T-helper 2 cell (primary cell): ENCODE measurements at places on chromosomes 2 and 18.
A peak's percentile ranks its signal among the peaks of the same experiment; 100 is the strongest.

GRCh38 chr2:167579826-167580225 lies 667.6 kb downstream of the STK39 start:
- DNase-seq: no peak

- no peak for DNase-seq
These were observed 721 bp upstream of the MIB1 start for GRCh38 chr18:21739604-21740537.

- DNase-seq: no peak
These were observed 56.9 kb downstream of the BCL2 start for GRCh38 chr18:63262369-63263335.

GRCh38 chr18:48003426-48004349 lies 73.2 kb upstream of the SMAD2 start:
- DNase-seq: no peak

DNA sequence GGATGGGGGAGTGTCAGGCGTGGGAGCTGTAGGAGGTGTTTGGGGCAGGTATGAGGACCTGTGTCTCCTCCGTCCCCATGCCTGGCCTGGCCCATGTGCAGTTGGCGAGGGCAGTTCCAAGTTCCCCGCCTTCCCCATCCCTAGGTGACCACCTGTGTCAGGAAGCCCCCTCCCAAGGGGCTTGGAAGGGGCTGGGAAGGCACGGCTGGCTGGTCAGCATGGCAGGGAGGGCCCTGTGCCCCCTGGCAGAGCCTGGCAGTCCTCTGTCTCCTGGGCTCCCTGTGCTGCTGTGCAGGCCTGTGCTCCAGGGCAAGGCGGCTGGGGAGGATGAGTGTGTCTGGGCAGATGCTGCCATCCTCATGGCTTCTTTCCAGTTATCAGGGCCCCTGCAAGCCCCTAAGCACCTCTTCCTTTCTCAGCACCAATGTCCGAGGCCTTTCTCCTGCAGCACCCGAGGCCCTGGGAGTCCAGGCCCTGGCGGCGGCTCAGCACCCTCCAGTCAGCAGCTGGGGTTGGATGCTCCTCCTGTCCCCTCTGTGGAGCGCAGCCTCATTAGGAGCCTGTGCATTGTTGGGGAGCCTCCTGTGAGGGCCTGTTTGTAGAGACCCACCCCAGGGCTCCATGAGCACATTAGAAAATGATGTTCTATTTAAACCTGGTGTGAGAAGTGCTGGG lies 101.7 kb downstream of the FAM210A start:
- DNase-seq: no peak

DNA sequence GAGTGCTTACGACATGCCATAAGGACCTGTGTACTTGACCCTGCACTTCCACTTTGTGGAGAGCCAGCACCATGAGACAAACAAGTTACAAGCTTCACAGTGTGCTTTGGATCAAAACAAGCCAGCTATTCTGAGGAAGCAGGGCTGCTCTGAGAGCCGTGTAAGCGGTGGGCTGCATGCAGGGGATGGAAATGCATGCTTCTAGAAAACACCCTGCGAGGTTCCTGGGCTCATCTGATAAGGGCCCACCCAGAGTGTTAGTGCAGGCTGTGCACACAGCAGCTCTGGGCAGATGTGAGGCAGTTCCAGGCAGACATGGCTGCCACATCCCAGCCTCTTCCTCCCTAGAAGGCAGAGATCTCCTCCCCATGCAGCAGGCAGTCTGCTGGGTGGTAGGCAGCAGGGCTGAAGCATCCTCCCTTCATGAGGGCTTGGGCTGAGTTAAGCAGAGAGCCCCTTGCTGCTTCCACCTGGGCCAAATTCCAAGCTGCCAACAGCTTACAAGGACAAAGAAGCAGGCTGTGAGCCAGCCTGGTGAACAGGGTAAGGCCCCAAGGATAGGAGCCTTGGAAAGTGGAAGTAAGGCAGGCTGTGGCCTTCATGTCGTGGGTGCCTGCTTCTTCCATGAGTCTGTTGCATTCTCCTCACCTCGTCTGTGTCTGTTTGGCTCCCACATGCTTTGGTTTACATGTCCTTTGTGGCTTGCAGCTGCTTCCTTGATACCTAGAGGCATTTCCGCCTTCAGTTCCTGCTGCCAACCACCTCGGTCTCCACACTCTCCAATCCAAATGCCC lies 7.7 kb downstream of the PSD4 start:
- DNase-seq: peak; percentile 67

DNA sequence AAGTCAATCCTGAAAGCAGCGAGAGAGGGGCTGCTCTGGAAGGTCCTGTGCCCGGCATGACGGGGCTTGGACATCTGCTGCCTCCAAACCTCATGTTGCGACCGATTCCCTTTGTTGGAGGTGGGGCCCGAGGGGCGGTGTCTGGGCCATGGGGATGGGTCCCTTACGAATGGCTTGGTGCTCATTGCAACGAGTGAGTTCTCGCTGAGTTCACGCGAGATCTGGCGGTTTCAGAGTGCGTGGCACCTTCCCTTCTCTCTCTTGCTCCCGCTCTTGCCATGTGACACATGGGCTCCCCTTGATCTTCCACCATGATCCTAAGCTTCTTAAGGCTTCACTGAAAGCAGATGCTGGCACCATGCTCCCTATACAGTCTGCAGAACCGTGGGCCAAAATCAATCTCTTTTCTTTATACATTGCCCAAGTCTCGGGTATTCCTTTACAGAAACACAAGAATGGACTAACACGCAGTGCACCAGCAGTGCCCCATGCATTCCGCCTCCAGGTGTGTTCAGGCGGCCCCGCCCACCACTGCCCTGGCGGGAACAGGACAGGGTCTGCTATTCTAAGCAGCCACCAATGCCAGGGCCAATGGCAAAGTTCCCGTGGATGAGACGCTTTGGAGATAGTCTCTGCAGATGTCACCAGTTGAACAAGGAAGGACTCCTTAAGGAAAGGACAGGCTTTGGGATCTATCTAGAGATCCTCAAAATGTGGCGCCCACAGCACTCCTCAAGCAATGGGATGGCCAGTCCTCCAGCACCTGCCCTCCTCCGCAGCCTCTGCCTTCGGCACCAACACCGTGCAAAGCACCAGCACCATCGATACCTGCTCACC lies 63.4 kb downstream of the ZNF516 start:
- no peak for DNase-seq

DNA sequence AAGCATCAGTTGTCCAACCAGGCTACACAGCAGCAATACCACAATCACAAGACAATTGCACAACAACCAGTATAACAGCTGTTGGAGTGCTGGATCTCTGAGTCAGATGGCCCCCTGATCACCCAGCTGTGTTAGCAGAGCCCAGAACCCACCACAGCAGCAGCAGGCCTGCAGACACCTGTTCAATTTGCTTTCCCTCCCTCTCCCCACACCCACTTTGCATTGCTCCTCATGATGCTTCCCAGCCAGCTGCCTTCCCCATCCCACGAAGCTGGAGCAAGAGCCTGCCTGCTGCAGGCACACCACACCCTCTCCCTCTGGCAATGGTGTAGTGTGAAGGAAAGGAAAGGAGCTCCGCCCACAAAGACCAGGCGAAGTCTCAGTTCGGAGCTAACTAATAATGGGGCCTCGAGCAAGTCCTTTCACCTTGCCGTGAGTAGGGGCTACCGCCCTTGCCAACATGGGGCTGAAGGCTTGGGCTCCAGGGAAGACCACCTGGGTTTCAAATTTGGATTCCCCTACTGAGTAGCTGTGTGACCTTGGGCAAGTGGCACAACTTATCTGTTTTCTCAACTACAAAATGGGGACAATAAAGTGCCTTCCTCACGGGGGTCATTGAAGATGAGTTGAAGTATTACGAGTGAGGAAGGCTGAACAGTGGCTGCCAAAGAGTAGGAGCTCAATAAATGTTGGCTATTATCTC lies 19.4 kb upstream of the ZBTB7C start:
- no peak for DNase-seq

DNA sequence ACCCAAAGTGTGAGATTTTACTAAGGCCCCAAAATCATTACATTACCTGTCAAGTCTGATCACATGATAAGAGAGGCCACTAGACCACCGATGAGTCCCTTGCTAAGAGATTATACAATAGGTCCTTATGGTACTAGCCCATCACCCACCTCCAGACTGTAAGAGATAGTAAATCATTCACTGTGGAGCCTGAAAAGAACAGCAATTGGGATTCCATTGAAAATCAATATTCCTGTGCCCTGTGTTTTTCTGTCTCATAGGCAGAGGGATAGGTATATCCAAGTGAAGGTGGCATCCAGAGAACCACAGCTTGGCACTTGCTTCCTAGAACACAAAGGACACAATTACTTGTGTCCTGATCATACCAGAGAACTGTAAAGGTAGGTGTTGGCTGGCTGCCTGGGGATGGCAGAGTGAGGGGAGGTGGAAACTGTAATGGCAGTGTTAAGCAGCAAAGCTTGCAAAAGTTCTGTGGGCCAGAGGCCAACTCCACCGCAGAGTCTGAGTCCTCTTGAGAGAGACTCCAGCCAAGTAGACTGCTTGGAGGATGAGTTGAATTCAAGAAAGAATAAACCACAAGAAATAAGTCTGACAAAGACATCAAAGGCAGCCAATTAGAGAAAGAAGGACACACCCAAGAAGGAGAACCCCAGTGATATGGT lies 102.0 kb upstream of the PIEZO2 start:
- no peak for DNase-seq

- no peak for DNase-seq
These were observed 55.0 kb upstream of the APCDD1 start for GRCh38 chr18:10399465-10399864.

- DNase-seq: no peak
These were observed 29.3 kb downstream of the GPR55 start for GRCh38 chr2:230895536-230896345.

DNA sequence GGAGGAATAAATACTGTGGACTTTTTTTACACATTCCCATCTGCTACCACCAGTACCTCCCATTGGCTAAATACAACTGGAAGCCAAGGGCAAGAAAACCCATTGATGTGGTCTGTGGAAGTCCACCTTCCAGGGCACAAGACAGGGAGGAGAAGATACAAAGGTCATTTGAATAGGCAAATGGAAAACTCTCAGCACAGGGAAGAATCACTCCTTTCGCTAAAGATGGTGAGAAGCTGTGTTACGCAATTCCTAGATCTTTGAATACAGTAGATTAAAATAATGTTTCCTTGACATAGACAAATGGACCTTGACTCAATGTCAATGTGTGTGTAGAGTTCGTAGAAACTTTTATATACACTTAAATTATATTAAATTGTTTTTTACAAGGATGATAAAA lies 70.9 kb upstream of the ERBB4 start:
- DNase-seq: no peak

DNA sequence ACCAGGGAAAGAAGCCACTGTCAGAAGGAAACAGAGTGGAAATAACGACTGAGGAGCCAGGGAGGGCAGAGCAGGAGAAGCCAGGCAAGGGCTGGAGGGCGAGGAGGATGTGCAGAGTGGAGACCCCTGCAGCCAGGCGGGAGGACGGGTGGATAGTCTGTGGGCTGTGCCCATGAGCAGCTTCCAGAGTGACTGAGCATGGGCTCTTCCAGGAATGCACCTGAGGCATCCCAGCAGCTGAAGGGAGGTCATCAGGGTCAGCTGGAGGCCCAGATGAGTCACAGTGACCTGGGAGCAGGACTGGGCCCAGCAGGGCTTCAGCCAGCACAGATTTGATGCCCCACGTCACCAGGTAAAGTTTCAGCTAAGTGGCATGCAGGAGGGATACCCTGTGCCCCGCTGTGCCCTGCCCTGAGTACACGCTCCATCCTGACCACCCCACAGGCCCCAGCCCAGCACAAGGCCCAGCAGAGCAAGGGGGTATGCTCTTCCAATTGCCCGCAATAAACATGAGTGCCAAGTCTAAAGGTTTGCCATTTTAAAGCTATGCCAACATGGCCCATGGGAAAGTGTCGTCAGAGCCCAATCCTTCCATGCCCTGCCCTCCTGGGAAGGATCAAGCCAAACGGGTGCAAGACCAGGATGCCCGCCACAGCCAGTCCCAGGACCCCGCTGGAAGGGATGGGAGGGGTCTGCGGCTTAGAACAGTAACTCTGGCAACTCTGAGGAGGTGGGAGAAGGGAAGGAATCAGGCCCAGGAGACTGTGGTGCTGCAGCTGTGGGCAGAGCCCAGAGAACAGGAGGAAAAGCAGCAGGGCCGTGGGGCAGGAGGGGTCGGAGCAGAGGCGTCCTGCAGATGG lies 85.7 kb downstream of the SEPTIN10 start:
- DNase-seq: no peak

DNA sequence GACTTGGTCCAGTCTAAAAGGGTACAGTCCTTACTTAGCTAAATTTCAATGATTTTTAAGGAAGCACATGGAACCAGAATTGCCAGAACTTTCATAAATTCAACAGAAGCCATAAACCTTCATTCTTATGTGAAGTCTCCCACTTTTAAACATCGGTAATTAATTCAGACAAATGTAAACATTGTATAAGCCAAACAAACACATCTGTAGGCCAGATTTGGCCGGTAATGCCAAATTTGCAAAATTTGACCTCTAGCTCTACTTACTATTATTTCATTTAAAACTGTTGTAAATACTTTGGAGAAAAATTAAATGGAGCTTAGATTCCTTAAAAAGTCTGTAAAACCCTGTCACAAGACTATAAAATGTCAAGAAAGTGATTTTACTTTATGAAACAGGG lies 83.2 kb upstream of the GALNT5 start:
- no peak for DNase-seq

DNA sequence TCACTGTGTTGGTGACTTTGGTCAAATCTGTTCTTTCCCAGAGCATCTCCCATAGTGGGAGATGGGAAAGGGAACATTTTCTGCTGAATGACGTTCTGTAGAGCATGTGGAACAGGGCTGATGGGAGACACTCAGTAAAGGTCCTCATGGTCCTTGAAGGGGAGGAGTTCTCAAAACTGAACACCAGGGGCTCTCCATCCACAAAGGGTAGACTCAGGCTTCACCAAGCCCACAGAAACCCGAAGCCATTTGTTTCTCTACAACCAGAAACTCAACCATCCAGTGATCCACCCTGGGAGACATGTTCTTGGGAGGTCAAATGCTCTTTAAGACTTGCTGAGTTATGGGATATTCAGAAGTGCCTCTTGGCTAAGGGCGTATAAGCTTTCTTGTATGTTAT lies 131.8 kb downstream of the ACOXL start:
- DNase-seq: no peak

GRCh38 chr18:10006311-10006893 lies 92.6 kb downstream of the VAPA start:
- DNase-seq: no peak

DNA sequence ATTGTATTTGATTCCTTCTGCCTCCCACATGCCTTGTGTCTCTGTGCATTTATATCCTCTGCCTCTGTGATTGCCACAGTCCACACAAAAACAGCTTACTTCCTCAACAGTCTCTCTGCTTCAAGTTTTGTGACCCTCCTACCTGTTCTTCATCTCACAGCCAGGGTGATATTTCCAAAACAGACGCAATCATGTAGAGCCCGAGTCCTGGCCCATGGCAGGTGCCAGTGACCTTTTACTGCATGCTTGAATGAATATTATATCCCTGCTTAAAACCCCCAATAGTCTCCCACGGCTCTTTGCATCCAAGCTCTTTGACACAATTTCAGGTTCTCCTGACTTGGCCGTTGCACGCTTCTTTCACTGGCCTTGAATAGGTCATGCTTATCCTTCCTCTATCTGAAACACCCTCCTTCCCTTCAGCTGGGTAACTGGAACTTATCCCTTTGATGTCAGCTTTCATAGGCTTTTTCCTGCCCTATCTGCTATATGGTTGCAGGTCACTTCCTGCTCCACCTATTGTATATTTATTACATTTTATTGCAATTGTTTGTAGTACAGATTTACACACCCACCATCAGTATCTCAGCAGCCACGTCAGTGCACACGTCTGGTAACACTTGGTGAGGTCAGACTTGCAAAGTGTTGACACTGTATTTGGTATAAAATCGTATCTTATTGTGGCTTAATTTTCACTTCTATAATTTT lies 29.7 kb upstream of the IL1B start:
- DNase-seq: no peak

- no peak for DNase-seq
These were observed 90.5 kb downstream of the NXPH2 start for GRCh38 chr2:138689705-138690104.

- peak; percentile 19 for DNase-seq
These were observed 232.8 kb downstream of the DYM start for GRCh38 chr18:49227441-49228165.
